ENCODE measurements at places on chromosomes 2 and 18.

DNA sequence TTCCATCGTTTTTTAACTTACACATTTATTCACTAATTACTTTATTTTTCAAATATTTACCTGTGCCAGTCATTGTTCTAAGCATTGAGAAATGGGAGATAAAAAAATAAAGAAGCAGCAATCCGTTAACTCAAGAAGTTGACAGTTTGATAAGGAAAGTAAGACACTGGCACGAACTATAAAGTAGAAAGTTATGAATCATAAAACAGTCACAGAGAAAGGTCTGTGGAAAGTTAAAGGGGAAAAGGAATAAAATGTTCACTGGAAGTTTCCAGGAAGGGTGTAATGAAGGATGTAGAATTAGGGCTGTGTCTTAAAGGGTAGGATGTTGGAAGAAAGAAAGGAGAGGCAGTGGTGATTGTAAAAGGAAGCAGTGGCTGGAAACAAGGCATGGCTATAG lies 118.9 kb downstream of the RDH14 start:
- no peak for DNase-seq

GRCh38 chr2:135409436-135409835 lies 121.6 kb downstream of the ZRANB3 start:
- no peak for DNase-seq

DNA sequence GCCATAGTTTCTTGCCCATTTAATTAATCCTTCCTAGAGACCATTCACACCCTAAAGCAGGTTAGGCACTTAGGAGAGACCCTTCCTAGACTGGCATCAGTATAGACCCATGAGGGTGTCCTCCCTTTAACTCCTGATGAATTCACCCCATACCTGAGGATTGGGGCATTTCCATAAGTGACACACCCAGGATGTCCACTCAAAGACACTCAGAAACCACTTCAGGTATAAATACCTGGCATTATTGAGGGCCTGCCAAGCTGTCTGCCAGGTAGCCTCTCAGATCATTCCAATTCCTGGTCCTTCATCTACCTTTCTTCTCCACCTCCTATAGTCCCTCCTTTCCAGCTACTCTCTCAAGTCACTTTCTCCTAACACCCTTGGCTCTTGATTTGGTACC lies 57.5 kb upstream of the SLC14A2 start:
- no peak for DNase-seq

DNA sequence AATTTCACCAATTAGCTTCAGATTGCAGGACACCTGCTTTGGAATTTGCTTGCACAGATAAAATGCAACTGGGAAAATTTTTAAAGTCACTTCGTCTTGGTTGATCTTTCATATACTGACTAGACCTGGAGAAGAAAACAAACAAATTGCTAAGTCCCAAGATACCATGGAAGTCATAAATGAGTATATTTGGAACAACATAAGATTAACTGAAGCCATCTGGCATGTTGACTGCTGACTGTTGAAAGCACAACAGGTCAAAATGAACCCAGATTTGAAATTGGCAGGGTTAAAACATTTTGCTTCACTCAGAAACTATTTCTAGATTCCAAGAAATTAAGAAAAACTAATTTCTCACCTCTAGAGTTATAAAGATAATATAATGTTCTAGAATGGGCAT lies 470.7 kb downstream of the LPIN1 start:
- no peak for DNase-seq

DNA sequence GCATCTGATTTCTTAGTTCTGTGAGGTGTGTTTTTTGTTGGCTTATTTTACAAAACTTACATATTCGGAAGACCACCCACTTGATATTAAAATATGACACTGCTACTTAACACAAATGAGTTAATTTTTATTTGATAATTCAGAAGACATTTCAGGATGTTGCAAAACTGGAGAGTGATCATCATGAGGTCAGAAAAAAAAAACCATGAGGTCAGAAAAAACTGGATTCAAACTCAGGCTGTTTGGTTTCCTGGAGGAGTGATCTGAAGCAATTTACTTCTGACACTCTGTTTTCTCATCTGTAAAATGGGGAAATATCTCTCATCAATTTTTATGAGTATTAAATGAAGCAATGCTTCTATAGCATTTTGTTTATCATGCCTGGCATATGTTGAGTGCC lies 1.8 kb upstream of the CCBE1 start:
- no peak for DNase-seq

DNA sequence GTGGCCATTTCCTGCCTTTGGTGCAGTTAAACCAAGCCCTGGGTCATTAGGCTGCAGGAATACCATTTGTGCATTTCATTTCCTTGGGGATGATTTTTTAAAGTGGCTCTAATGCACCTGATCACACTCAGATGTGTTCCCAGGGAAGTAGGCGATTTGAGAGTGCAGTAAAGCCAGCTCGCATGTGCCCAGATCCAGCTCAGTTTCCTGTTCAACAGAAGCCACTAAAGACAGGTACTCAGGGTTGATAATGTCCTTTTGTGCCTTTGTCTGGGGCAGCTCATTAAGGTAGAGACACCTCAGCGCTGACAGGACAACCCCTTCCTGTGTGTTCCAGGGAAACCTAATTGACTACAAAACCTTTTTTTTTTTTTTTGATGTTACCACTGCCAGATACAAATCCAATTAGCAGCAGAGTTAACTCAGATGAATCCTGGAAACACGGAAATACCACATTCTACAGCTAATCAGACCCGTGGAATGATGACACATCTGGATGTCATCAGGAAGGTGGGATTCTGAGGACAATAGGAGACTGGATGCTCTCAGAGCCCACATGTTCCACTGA lies 15.2 kb upstream of the CHRNA1 start:
- DNase-seq, result no peak

- DNase-seq, result no peak
Measured at GRCh38 chr2:107687073-107687472, 139.6 kb upstream of the RGPD4 start.

GRCh38 chr2:74374509-74375205 lies 5.5 kb downstream of the DCTN1 start:
- no peak for DNase-seq

DNA sequence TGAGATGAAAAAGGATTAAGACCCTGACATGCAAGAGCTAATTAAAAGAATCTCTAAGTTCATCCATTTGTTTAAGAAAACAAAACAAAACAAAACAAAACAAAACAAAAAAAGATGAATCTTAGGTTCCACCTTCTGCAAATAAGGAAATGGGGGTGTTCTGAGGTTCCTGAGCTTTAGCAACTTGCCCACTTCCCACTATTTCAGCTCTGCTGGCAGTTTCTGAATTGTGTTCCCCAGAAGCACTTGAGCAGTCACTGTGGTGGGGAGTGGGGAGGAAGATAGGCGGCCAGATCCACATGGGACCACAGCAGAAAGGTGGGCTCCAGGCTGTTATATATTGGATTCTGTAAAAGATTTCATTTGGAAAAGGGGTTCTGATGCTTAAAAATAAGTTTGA lies 20.3 kb downstream of the INO80C start:
- no peak for DNase-seq

- no peak for DNase-seq
Measured at GRCh38 chr2:120716641-120717585, 18.8 kb upstream of the GLI2 start.

DNA sequence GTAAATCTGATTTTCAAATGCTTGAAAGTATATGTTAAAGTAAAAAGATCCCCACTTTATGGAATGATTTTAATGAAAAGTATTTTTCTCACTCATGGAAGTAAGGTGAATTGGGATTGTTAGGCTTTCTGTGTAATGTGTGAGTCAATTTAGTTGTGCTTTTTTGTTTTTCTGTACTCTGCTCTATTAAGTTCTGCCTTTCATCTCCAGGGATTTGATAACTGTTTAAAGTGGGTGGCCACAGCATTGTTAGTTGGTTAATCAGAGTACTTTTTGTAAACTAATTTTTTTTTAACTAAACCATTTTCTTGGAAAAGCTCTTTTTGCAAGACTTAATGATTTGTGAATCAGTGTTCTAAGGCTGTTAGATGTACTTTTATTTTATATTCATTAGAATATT lies 76.8 kb downstream of the ABI2 start:
- no peak for DNase-seq

- no peak for DNase-seq
Measured at GRCh38 chr18:67862069-67862468, 345.5 kb upstream of the DSEL start.

DNA sequence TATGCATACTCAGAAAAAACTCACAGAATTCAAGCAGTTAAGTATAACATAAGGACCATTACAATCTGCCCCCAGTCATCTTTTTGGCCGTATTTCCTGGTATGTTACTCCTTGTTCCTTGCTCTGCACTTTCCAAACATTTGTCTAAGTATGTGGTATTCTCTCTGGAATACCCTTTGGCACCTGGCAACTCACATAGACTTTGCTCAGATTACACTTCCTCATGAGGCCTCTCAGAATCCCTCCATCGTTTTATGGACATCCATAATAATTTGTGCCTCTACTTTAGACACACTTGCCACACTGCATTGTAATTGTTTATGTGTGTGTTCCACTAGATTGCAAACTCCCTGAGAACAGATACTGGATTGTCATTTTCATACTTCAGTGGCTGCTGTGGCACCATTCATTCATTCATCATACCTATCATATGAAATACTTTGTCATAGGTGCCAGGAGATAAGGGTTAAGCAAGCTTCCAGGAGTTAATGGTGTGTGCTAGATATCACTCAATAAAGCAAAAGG lies 84.0 kb downstream of the HIBCH start:
- DNase-seq, result no peak

GRCh38 chr2:201949181-201949926 lies 84.3 kb upstream of the FZD7 start:
- no peak for DNase-seq

DNA sequence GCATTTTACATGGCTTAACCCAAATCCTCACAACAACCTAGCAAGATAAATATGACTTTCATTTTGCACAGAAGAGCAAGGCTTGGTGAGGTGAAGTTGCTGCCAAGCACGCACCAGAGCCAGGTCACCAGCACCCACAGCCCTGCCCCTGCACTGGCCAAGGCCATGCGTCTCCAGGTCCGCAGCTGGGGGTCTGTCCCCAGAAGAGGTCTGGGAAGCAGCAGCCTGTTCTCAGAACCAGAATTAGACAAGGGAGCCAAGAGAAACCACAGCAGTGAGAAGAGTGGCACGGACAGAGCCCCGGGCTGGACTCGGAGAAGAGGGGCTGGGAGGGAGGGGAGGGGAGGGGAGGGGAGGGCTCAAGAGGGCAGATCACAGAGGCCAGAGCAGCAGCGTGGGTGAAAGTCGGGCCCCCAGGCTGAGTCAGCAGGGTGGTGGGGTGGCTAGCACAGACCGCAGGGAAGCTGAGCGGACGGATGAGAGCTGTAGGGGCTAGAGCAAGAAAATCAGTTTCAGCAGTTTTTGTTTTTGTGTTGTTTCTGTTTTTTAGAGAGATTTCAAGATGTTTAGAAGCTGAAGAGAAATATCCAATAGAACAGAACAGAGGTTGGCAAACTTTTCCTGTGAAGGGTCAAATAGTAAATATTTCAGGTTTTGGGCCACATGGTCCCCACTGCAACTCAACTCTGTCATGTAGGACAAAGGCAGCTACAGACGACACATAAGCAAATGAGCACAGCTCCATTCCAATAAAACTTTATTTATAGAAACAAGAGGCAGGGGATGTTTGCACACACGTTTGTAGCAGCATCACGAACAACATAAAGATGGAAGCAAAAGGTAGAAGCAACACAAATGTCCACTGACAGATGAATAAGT lies 7.4 kb upstream of the MTERF4 start:
- DNase-seq, result peak; percentile 60

DNA sequence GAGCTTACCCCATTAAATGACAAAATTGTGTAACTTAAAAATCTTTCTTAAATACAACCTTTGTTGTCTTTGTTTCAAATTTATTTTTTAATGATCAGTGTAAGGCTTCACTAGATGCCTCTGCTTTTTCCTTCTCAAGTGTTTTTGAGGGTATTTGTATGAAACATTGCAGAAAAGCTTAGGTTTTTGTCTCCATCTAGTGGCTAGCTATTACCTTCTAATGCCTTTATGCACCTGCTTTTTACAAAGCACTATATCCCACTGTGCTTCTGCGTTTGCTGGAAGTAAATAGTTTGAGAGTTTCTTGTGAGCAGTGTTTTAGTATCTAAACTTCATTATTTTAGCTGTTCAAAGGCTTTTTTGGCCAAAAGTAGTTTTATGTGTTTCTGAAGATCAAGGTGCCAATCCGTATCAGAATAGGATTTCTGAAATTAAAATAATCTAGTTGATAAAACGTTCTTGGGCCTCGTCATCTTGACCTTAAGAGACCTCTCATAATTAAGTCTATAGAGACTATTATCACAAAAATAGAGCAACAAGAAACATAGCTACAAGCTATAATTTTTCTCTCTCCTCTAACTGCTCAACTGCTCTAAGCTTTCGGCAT lies 47.0 kb downstream of the IWS1 start:
- DNase-seq, result no peak

GRCh38 chr2:77458216-77458615 lies 64.0 kb downstream of the LRRTM4 start:
- no peak for DNase-seq

GRCh38 chr2:26136451-26136850 lies 36.4 kb upstream of the GAREM2 start:
- DNase-seq, result no peak

GRCh38 chr2:40147360-40147759 lies 304.5 kb downstream of the SLC8A1 start:
- DNase-seq, result no peak

DNA sequence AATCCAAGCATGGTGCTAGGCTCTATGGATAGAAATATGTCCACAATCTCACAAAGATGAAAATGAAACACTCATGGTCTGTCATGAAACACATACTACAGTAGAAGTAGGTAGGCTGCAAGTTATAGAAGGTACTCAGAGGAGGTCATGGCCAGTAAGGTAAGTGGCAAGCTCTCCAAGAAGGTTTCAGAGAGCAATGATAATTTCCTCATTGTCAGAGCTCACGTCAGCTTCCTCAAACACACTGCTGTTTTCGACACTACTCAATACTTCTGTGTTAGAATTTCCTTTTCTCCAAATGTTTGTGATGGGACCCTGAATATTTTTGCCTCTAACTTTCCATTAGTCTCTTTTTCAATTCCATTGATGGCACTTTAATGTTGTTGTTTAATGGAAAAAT lies 25.5 kb downstream of the CCDC141 start:
- no peak for DNase-seq

GRCh38 chr2:101185656-101186055 lies 34.5 kb upstream of the TBC1D8 start:
- no peak for DNase-seq

- DNase-seq, result no peak
Measured at GRCh38 chr2:156687126-156687525, 250.9 kb downstream of the GPD2 start.

- DNase-seq, result peak; percentile 57
Measured at GRCh38 chr2:170715062-170715931, at the start of gene SP5. TSS of gene SP5 (plus strand) at chr2:170715337. CDS start at chr2:170715513, 176 bp downstream.

DNA sequence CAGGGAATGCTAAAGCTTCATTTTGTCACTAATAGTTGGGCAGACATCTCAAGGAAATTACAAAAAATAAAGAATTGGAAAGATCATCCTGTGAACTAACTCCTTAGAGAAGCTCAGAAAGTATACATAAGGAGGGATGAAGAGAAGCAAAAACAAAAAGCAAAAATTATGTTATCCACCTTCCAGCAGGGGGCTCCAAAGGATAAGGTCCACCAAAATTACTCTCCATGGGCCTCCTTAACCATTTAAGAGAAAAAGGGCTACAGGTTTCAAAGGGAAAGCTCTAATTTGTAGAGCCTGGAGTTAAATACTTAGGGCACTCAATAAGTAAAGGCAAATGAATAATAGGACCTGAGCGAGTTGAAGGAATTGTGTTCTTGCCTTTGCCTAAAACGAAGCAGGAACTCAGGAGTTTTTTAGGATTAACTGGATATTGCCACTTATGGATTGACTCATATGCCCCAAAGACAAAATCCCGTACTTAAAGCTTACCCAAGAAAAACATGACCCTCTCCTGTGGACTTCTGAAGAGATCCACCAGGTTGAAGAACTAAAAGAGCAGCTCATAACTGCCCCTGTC lies 1167.9 kb downstream of the DSC3 start:
- DNase-seq, result no peak
